Globus pallidus (tissue), 1 donor: ENCODE measurements at places on chromosomes 1 and 21.

- DNase-seq: no peak
These were observed 153.2 kb downstream of the FASLG start for GRCh38 chr1:172812118-172812517.

GRCh38 chr1:25099343-25099951 is 132.9 kb downstream of the SYF2 start:
- DNase-seq: peak; percentile 61

DNA sequence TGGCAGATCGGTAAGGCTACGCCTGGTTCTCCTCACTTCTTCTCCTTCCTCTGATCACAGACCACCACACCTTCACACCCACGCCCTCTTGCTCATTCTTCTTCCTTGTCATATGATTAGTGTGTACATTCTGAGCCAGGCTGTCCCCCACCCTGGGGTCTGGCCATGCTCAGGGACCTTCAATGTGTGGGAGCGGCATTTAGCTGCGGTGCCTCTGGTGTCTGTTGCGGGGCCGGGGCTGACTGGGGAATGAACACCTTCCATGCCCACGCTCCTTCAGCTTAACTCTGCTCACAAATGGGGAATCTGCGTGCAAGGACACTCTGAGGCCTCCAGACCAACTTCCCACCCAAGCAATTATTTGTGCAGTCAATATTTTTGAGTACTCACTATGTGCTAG is 29.4 kb downstream of the QSOX1 start:
- no peak for DNase-seq

GRCh38 chr1:48031676-48032075 is 34.5 kb upstream of the TRABD2B start:
- no peak for DNase-seq

- DNase-seq: peak; percentile 88
These were observed at the start of gene SGIP1 for GRCh38 chr1:66533804-66534740. TSS of gene SGIP1 (plus strand) at chr1:66534153. CDS start at chr1:66534359, 206 bp downstream.

GRCh38 chr1:79295967-79296366 is 289.4 kb upstream of the ADGRL4 start:
- DNase-seq: no peak

GRCh38 chr1:56095696-56096665 is 483.4 kb downstream of the PLPP3 start:
- no peak for DNase-seq

DNA sequence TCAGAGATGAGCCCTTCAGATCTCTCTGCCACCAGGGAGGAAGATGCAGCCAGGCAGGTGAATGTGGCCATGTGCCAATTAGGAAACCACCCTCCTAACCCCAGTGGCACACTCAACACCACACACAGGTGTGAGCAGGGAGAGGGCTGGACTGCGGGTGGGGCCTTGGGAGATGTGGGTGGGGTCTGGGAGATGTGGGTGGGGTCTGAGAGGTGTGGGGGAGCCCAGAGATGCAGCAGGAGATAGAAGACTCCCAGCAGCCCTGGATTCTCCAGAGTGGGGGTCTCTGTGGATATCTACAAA is 43.2 kb upstream of the COL6A1 start:
- no peak for DNase-seq

- no peak for DNase-seq
These were observed 81.7 kb downstream of the SSBP3 start for GRCh38 chr1:54324251-54325140.

DNA sequence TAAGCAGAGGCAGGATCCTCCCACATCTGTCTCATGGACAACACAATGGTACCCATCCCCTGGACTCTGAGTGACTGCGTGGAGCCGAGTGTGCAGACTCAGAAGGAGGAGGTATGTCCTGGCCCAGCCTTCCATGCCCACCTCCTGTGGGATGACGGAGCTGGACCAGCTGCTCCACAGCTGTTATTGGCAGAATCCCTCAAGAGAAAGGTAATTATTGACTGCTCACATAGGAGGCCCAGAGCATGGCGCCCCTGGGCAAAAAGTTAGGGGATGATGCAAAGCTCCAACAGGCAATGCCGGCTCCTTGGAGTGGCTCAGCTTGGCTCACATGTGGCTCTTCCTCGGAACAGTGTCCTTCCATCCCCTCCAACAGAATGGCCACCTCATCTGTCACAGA is 12.2 kb upstream of the ACTRT2 start:
- no peak for DNase-seq

DNA sequence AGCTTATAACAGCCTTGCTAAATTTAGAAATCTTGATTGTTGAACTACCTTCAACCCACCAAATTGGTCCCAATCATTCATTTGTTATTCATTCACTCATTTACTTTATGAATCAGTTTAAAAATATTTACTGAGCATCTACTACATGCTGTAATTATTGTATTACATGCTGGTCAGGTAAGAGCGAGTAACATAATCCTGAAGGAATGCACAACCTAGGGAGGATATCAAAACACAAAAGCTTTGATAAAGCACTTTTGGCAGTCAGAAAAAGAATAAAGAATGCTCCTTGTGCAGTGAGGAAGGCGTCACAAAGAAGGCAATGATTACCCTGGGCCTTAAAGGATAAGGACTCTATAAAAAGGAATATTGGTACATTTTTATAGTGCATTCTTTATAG is 518.9 kb upstream of the NR5A2 start:
- DNase-seq: no peak

DNA sequence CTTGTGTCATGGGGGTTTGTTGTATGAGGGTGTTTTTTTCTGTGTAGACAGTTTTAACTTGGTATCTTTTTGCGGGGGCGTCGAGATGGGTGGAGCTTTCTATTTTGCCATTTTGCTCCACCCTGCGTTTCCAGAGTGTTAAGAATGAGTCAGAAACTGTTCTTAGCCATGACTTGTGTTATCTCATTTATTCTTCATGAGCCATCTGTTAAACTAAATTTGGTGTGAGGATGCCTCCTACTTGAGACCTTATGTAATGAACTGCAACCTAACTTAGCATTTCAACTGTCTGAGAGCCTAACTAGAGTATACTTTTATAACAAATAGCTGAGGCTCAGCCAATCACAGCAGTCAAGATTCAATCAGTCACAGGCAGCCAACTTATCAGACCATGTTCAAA is 1873.5 kb downstream of the NCAM2 start:
- DNase-seq: no peak

DNA sequence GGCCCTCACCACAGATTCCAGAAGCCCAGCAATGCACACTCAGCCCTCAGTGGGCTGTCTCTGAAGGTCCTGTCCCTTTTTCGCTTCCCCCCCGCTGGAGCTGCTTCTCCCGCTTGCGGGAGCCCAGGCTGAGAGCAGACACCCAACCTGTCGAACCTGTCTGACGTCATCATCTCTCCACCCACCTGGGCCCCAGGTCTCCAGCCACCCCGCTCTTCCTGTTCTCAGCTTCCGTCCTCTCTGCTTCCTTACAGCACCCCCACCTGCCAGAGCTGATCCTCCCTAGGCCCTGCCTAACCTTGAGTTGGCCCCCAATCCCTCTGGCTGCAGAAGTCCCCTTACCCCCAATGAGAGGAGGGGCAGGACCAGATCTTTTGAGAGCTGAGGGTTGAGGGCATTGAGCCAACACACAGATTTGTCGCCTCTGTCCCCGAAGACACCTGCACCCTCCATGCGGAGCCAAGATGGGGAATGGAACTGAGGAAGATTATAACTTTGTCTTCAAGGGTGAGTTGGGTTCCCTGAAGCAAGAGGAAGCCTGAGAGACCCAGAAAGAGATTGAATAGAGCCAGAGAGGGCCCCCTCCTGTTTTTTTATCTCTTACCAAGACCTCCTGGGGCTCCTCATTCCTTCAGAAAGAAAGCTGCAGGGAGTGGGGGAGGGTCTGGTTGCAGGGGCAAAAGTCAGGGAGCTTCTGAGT is at the start of gene RAB25:
RAB25 (plus strand) TSS at position 224 of the 700 bp plus-strand sequence; CDS start at position 465, 241 bp downstream.
- DNase-seq: no peak

- DNase-seq: no peak
These were observed 18.4 kb upstream of the PLEKHG5 start for GRCh38 chr1:6509919-6510291.

- no peak for DNase-seq
These were observed 257.8 kb upstream of the ADGRL4 start for GRCh38 chr1:79264285-79264684.

- no peak for DNase-seq
These were observed 3.7 kb downstream of the BACH1 start for GRCh38 chr21:29302359-29302875.

- no peak for DNase-seq
These were observed 50.0 kb downstream of the KIAA0319L start for GRCh38 chr1:35506960-35507912.

- no peak for DNase-seq
These were observed 2.2 kb upstream of the FYB2 start for GRCh38 chr1:56821462-56821797.

- no peak for DNase-seq
These were observed 2.7 kb downstream of the RGL1 start for GRCh38 chr1:183807549-183808168.

- no peak for DNase-seq
These were observed 226.9 kb upstream of the C1orf174 start for GRCh38 chr1:4126731-4127591.

DNA sequence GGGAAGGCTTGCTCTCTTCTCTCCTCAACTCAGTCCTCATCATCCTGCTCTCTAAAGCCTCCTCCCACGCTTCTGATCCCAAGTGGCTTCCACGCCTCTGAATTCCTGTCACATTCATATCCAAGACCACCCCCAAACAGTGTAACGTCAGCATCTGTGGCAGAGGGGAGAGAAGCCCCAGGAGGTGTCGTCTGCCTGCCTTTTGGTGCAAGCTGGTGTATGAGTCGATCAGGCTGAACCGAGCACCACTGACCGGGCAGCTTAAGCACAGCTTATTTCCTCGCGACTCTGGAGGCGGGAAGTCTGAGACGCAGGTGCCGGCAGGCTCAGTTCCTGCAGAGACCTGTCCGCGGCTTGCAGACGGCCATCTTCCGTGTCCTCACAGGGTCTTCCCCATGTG is 123.8 kb upstream of the RAB4A start:
- DNase-seq: no peak

DNA sequence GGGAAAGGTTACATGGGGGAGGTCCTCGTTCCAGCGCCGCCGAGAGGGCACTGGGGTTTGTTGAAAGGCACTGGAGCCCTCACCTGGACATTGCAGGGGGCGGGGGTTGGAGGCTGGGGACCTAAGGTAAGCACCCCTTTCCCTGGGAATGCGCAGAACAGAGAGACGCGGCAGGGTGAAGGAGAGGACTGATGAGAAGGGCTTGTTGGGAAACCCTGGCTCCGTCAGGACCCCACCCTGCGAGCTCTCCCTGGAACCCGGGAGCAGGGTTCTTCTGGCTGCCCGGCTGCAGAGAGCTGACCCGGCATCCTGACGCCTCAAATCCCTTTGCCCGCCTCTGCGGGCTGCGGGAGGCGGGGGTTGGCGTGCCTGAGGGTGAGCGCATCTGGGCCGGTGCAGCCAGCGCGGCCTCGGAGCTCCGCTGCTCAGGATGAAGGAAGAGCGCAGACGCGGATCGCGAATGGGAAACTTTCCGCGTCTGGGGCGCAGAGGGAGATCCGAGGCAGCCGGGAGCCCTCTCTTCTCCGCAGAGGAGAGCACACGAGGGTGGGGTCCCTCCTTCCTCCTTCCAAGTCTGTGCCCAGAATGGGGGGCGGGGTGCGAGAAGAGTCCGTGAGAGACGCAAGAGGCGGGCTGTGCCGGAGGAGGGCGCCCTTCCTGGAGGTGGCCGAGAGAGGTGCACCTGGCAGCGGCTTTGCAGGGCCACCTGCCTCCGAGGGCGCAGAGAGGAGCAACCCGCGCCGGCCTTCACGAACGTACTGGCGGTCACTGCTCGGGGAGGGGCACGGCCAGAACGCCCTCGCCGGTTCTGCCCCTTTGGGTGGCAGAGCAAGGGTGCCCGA is 2.4 kb downstream of the IGSF21 start:
- DNase-seq: peak; percentile 49

GRCh38 chr1:106268070-106268469 is 788.4 kb upstream of the PRMT6 start:
- DNase-seq: peak; percentile 2

DNA sequence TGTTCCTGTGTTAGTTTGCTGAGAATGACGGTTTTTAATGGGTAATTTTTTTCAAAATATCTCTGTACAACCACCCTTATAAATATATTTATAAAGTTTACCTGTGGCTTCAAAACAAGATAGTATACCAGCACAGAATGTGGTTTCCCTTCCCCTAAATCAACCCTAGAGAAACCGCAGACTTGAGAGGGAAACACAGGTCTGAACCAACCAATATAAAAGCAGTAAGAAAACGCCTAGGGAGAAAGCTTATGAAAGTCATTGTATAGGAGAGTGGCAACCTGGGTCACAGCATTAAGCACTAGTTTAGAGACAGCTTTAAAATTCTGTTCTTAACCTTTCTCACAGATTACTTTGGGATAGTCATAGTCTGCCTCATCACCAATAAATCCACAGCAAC is 180.6 kb upstream of the LHX8 start:
- DNase-seq: no peak

- DNase-seq: no peak
These were observed 337.8 kb upstream of the DAB1 start for GRCh38 chr1:57761628-57762027.
